ENCODE measurements at places on chromosomes 13 and 19. TPM values are rescaled to one million over a fixed set of nuclear protein-coding genes. Genes with fewer than 3 reads are reported as not detected.
A peak's percentile ranks its signal among the peaks of the same experiment; 100 is the strongest.

- peak; percentile 3 for DNase-seq
Measured at GRCh38 chr13:107553838-107554237, 661.5 kb downstream of the LIG4 start.

DNA sequence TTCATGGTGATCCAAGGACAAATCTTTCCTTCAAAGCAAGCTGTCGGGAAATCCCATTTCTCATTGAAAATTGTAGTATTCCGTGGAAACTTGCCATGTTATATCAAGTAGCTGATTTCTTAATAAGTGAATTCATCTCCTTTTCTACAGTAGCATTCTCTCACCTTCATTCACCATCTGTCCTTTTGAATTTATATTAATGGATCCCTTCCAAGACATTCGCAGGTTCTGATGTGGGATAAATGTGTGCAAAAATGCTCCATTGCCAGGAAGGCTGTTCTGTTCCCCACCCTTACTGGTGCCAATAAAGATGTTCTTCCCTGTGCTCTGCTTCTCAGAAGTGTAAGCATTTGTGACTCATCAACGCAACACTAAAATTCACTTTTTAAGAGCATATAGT is 36.2 kb downstream of the AMER2 start:
- no peak for DNase-seq

DNA sequence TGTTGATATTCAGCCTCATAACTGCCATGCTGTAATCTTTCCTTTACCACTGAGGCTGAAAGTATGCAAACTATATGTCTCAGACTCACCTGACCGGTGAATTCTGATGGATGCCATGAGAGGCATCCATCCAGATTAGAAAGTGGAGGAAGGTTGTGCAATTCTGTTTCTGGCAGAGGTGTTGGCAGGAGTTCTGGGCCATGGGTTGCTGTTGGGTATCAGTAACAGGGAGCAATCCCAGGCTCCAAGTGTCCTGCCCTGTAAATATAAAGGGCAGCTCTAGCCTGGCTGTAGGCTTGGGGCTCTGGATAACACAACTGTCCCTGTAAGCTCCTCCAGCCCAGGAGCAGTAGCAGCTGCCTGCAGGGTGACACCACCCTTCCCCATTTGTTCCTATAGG is 77.4 kb upstream of the ABCC4 start:
- DNase-seq: no peak

NR2F6 gene
- 51.0 TPM for total RNA-seq

All from fibroblast of villous mesenchyme (primary cell).